Stimulated activated CD8-positive, alpha-beta memory T cell treated with anti-CD3 and anti-CD28 coated beads, Interleukin-4, amount 100 ng/mL, for 4 hours (primary cell): ENCODE measurements at places on chromosomes 7 and 10.

- no peak for DNase-seq
Measured at GRCh38 chr7:98341106-98341505, 59.6 kb downstream of the BRI3 start.

DNA sequence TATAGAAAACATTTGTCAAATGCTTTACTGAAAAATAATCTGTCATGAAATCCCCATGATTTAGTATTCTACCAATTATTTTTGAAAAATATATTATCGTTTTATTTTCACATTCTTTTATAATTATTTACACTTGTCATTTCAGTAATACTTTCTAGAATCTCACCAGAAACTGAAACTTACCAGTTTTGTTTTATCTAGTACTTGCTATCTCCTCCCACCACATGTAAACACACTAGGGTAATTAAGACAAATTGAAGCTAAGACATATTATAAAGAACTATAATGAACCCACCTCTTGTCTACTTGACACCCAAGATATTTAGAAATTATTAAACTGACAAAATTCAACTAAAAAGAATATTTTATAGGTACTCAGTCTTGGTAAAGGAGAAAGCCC is 51.5 kb upstream of the GRM3 start:
- DNase-seq: no peak

GRCh38 chr7:8205537-8205936 is 56.4 kb downstream of the ICA1 start:
- no peak for DNase-seq

DNA sequence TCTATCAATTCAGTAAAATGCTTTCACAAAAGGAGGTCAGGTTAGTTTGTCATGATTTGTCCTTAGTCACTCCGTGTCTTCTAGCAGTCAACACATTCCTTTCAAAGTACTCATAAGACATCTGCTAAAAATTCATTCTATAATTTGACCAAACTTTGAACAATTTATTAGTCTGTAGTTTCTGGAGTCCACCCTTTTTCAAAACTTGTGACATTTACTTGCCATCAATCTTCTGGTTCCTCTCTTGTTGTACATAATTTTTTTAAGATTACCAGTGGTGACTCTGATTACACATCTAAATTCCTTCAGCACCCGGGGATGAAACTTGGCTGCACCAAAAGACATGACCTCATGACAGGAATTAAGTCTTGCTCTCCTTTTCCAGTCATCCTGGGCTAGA is 130.1 kb downstream of the NEBL start:
- DNase-seq: no peak

DNA sequence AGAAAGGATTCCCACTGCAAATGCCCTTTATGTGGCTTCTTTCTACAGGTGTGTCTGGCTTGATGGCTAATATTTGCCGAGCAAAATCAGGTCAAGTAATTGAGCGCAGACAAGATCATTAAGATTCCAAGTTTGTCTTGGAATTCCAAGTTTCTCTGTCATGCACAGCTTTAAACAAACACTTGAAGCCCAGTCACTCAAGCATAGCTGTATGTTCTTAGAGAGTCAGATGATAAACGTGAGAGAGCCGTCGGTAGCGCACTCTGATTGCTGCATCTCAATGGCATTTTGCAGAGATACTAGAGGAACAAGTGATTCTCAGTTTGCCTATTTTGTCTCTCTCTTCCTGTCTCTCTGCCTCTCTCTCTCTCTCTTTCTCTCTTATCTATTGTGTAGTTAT is 658 bp downstream of the DMBT1 start:
- no peak for DNase-seq

DNA sequence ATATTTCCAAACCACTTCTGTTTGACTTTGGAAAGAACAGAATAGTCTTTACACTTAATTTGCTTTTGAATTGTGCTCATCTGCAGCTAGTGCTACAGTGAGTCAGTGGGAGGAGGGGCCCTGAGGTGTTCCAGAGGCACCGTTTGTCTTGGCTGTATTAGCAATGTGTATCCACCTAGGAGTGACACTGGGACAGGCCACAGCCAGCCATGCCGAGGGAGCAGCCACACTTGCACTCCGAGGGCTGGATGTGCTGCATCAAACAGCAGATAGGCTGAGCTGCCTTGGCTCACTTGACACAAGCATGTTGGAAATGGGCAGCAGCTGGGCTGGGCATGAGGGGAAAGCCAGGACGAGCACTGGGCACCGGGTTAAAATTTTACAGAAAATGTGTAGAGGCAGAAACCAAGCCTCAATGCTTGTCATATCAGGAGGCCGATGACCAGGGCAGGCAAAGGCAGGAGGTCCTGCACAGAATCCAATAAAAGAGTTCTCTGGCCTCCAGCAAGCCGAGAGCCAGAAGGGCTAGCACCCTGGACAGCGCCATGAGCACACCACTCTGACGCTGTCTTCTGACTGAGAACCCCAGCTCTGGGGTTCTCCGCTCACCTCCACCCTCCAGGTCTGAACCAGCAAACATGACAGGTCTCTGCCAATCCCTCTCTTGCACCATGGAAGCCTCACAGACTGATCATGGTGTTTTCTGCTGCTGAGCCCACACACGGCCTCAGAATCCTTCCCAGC is 163.3 kb downstream of the GRID1 start:
- DNase-seq: no peak

- no peak for DNase-seq
Measured at GRCh38 chr7:101985903-101986734, 168.7 kb downstream of the CUX1 start.

DNA sequence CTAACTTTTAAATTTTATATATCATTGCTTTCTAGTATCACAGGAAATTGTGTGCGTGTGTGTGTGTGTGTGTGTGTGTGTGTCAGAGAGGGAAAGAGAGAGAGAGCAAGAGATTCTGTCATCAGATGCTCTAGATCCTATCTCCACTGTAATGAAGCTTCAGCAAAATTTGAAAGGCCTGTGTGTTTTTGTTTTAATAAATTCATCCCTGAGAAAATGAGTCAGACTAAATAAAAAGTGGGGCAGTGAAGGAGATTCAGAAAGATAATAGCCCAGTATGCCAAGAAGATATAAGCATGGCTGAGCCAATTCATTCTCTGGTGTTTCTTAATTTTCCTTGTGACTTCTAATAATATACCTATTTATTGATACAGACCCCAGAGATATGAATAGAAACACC is 184.2 kb upstream of the TMEM196 start:
- no peak for DNase-seq

DNA sequence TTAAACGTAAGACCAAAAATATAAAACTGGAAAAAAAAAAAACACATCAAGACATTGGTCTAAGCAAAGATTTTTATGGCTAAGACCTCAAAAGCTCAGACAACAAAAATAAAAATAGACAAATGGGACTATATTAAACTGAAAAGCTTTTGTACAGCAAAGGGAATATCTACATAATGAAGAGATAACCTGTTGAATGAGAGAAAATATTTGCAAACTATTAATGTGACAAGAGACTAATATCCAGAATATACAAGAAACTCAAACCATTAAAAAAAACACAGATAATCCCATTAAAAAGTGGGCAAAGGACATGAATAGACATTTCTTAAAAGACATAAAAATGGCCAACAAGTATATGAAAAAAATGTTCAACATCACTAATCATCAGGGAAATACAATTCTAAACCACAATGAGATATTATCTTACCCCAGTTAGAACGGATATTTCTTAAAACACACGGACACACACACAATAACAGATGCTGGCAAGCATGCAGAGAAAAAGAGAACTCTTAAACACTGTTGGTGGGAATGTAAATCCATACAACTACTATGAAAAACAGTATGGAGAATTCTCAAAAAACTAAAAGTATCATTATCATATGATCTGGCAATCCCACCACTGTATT is 28.8 kb downstream of the CNOT4 start:
- no peak for DNase-seq

DNA sequence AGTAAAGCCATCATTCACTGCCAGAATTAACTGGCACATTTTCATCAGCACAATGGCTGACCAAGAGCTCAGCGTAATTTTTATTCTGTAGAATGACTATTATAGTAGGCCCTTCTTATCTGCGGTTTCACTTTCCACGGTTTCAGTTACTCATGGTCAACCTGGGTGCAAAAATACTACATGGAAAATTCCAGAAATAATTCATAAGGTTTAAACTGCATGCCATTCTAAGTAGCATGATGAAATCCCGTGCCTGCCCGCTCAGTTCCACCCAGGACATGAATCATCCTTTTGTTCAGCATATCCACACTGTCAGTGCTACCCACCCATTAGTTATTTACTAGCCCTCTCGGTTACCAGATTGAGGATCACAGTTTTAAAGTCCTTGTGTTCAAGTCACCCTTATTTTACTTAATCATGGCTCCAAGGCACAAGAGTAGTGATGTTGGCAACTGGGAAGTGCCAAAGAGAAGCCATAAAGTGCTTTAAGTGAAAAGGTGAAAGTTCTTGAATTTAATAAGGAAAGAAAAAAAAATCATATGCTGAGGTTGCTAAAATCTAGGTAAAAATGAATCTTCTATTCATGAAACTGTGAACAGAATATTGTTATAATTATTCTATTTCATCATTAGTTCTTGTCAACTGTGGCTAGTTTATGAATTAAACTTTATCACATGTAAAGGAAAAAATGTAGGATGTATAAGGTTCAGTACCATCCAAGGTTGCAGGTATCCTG is 204.9 kb downstream of the DOCK4 start:
- DNase-seq: no peak

GRCh38 chr7:44400033-44400511 is 74.7 kb upstream of the CAMK2B start:
- DNase-seq: no peak

- DNase-seq: no peak
Measured at GRCh38 chr10:30396698-30397097, 37.3 kb upstream of the MAP3K8 start.
